ENCODE measurements at places on chromosomes 5 and 9.

DNA sequence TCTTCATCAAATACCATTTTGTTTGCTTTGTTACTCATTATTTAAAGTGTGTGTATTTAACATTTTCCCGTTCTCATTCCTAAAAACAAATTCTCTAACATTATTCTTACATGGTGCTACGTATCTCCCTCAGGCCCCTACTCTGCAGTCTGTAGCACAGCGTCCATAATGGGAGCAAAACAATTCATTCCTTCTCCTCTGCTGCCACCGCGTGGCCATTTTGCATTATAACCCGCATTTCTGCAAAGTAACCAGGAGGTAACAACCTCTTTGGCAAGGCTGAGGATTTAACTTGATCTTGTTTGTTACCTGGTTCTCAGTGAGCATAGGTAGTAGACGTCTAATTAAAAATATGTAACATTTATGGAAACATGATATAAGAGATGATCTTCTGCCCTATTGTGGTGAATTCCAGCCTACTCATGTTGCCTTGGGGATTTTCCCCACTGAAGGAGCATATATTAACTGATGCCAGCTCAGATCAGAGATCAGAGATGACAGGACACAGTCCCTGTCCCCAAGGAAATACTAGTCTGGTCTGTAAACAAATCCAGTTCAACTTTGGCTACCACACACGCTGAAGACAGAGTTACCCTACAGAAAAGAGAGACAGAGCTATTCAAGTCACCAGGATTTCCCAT is 10.5 kb downstream of the OR1K1 start:
- peak; percentile 86 for DNase-seq

- DNase-seq: peak; percentile 32
Measured at GRCh38 chr5:102231693-102232619, 64.1 kb downstream of the SLCO4C1 start.

DNA sequence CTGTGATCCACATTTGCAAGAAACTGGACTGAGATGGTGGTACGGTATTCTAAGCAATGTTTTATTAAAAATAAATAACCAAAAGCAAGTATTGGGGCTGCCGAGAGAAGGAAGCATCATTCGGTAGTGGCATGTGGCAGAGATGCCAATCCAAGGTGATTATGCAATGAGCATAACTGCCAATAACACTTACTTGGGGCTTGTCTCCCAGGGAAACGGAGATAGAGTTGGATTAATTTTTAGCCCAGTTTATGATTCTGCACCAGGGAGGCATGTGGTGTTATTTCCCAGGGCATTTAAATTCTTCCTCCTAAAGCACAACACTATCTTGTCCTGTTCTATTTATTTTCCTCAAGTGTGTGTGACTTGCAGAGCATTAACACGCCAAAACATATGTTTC is 17.9 kb downstream of the SLC24A2 start:
- no peak for DNase-seq

GRCh38 chr9:136728548-136729123 is 14.1 kb downstream of the LCN10 start:
- peak; percentile 39 for DNase-seq

- DNase-seq: no peak
Measured at GRCh38 chr5:115755675-115756074, 60.8 kb downstream of the CDO1 start.

- DNase-seq: no peak
Measured at GRCh38 chr5:76583163-76584047, 39.8 kb downstream of the F2RL2 start.

All from activated CD4-positive, alpha-beta T cell treated with anti-CD3 and anti-CD28 coated beads for 36 hours (primary cell).